DMS79 (cell line): ENCODE measurements at places on chromosomes 3 and 15.

GRCh38 chr3:32147509-32147908 is 41.1 kb downstream of the GPD1L start:
- no peak for DNase-seq

- DNase-seq = peak; percentile 74
Measured at GRCh38 chr15:27679731-27680471, 419.2 kb downstream of the OCA2 start.

DNA sequence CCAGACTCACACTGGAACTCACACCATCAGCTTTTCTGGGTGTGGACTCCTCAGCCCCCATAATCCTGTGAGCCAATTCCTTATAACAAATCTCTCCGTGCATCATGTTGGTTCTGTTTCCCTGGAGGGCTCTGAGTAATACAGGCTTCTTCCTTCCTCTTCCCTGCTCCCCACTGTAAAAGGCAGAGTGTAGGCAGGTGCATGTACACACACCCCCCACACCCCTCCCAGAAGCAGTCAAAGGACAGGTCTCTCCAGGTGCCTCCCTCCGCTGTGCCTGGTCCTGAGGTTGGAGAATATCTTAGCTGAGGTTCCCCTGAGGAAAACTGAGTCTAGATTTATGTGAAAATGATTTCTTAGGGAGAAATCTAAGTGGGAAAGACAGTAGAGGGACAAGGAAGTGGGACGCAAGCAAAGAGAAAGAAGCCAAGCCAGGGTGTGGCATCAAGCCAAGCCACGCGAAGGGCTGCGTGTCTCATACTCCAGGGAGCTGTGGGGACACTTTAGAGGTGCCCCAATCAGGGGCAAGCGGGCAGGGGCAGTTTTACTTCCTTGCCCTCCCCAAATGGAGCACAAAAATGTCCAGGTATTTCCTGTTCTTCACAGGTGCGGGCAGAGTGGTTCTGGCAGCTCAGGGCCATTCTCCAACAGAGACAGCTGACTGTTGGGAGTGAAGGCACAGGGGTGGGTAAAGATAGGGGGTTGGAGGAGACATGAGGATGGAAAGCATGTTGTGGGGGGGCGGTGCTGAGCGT is 86.6 kb downstream of the HMG20A start:
- no peak for DNase-seq

- no peak for DNase-seq
Measured at GRCh38 chr3:125357032-125357658, 18.0 kb downstream of the ZNF148 start.

DNA sequence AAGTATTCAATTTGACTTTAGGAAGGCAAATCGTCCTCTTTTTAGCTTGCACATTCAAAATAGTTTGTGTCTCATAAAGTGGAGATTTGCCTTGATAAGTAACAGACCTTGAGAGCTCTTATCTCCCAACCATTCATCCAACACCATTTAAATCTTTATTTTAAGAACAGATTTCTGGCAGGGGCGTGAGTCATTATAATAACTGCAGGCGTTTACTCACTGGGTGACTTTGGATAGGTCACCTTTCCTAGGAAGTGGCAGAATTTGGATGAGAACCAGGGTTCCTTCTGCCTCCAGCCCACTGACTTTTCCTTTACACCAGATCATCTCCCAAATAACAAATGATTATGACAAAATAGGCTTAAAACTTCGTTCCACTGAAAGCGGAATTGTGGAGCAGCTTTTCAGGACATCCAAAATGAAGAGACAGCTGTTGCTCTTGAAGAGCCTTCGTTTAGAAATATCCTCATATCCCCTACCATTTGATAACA is 5.0 kb downstream of the LMCD1 start:
- DNase-seq = peak; percentile 32

GRCh38 chr3:7920211-7920610 is 581.4 kb upstream of the LMCD1 start:
- no peak for DNase-seq

DNA sequence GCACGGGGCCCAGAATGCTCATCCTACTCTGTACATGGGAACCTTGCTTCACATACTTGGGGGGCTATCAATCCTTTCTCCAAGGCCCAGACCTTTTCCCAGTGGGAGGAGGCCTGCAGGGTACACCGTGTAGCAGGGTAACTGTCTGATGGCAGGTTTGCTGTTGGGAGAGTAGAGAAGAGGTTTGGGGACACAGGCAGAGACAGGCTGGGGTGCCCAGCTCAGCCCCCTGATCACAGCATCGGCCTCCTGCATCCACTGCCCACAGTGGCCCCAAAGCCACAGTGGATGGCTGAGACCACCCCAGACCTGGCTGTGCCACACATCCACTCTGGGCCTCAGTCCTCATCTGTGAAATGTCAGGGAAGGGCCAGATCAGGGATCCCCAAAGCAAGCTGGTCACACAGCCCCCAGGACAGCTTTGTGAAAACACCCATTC is 5.6 kb downstream of the CHRNA3 start:
- no peak for DNase-seq
